ENCODE measurements at places on chromosomes 7 and 10.

DNA sequence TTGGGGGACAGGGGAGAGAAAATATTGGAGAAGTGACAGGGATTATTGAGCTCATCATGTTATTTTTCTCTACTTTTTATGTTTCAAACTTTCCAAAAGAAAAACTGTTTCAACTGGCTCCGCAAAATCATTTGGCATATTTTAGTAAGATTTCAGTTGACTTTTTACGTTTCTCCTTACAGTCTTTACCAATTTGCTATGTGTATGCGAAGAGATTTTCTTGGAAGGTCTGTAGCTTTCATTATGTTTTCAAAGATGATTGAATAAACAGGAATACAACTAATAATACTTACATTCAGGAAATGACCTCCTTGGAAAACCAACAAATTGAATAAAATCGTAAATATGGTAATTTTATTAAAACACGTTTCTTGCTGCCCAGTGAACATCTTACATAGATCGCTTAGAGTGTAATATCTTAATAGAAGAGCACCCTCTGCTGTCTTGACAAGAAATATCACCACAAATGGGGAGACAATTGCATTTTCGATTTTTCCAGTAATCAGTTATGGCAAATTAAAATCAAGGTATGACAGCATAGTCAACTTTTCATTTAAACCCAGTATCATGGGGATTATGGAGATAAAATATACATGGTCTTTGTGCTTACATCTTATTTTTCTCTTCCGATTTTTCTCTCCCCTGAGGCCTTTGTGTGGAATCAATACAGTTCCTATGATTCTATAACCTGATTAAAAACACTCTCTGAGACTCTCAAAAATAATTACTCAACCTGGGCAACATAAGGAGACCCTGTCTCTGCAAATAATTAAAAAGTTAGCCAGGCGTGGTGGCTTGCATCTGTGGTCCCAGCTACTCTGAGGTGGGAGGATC lies 43.1 kb downstream of the MBL2 start:
- no peaks in the 10 kb centered on the region for H3K36me3 ChIP-seq
- H3K4me1 ChIP-seq, result no peaks in the 10 kb centered on the region
- DNase-seq, result peak; percentile 74
- no peaks in the 10 kb centered on the region for H3K27me3 ChIP-seq
- H3K4me3 ChIP-seq, result peak overlapping the region; percentile 63

- no peak overlapping the region for H3K27ac ChIP-seq
- peak overlapping the region; percentile 71 for H3K4me3 ChIP-seq
- H3K36me3 ChIP-seq, result no peaks in the 10 kb centered on the region
Measured at GRCh38 chr10:18340496-18341051, 200.3 kb downstream of the CACNB2 start.

- peak; percentile 86 for DNase-seq
- peaks cover 58% of the 10 kb centered on the region for H3K4me1 ChIP-seq
- H3K36me3 ChIP-seq, result peaks cover 25% of the 10 kb centered on the region
- no peaks in the 10 kb centered on the region for H3K27me3 ChIP-seq
- H3K4me3 ChIP-seq, result no peak overlapping the region
- H3K27ac ChIP-seq, result peak overlapping the region; percentile 78
Measured at GRCh38 chr7:134908289-134908688, 78.0 kb upstream of the AGBL3 start.

DNA sequence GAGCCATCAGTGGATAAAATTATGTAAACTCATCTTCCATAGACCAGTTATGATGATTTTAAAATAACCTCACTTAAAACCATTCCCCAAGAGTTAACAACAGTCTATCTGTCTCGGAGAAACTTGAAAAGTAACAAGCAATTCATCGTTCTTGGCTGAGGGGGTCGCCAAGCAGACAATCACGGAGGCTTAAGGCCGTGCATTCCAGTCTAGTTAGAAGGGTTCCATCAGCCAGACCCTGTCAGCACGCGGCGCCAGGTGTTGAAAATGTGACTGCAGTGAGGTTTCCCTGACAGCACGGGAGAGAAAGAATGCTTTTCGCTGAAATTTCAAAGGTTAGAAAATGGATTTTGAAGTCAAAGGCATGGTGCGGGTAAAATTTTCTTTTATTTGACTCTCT lies 1025.0 kb upstream of the CELF2 start:
- H3K4me3 ChIP-seq, result no peak overlapping the region
- H3K4me1 ChIP-seq, result no peaks in the 10 kb centered on the region
- H3K36me3 ChIP-seq, result no peaks in the 10 kb centered on the region
- no peak overlapping the region for H3K27ac ChIP-seq

- no peak overlapping the region for H3K4me3 ChIP-seq
- peaks cover 23% of the 10 kb centered on the region for H3K27me3 ChIP-seq
- H3K4me1 ChIP-seq, result no peaks in the 10 kb centered on the region
- no peak overlapping the region for H3K27ac ChIP-seq
- H3K36me3 ChIP-seq, result no peaks in the 10 kb centered on the region
Measured at GRCh38 chr10:71635867-71636266, 83.7 kb downstream of the C10orf105 start.

DNA sequence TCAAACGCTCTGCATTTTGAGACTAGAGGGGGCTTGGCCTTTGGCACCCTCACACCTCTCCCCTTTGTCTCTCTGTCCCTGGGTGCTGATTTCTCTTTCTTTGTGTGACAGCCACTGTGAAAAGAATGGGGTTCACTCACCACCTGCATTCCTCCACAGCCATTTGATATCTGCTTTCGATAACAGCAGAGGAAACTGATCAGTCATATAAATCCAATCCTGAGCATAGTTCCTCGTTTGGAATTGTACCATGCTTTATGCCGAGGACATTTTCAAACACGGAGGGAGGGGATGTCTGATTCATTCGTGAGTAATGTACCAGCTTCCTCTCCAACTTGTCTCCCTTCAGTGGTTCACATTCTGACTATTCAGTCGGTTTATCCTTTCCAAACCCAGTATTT lies 15.8 kb downstream of the MET start:
- peak overlapping the region; percentile 54 for H3K4me3 ChIP-seq
- H3K27ac ChIP-seq, result peak overlapping the region; percentile 52
- peaks cover 57% of the 10 kb centered on the region for H3K4me1 ChIP-seq
- no peaks in the 10 kb centered on the region for H3K36me3 ChIP-seq
- peak; percentile 86 for DNase-seq

DNA sequence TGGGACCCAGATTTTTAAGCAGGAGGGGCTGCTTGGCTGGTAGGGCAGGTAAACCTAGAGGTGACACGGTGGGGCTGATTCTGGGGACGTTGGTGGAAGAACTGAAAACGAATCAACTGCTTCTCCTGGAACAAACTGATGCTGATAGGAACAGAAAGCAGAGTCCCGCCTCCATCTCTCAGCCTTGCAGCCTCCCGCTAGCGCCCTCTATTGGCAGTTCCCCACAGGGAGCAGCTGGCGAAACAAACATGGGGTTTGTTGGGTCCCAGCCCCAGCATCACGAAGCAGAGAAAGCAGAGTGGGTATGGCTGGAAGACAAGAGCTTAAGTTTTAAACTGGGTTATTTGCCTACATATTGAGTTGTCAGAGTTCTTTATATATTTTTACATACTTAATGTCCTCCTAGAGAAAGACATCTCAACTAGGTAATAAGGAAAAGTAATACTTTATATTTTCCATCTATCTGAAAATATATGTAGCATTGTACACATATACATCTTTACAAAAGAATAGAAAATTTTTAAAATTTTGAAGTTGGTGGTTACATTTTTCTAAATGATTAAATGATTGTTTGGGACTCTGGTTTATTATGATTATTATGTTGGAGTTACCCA lies 42.3 kb upstream of the FOXI2 start:
- no peaks in the 10 kb centered on the region for H3K4me1 ChIP-seq
- peak; percentile 25 for DNase-seq
- H3K4me3 ChIP-seq, result no peak overlapping the region
- no peaks in the 10 kb centered on the region for H3K27me3 ChIP-seq

Measured in GM23248 (cell line).